Body of pancreas (tissue), 4 donors: ENCODE measurements at places on chromosomes 11 and 22. TPM values are rescaled to one million over a fixed set of nuclear protein-coding genes. Genes with fewer than 3 reads are reported as not detected.

DNA sequence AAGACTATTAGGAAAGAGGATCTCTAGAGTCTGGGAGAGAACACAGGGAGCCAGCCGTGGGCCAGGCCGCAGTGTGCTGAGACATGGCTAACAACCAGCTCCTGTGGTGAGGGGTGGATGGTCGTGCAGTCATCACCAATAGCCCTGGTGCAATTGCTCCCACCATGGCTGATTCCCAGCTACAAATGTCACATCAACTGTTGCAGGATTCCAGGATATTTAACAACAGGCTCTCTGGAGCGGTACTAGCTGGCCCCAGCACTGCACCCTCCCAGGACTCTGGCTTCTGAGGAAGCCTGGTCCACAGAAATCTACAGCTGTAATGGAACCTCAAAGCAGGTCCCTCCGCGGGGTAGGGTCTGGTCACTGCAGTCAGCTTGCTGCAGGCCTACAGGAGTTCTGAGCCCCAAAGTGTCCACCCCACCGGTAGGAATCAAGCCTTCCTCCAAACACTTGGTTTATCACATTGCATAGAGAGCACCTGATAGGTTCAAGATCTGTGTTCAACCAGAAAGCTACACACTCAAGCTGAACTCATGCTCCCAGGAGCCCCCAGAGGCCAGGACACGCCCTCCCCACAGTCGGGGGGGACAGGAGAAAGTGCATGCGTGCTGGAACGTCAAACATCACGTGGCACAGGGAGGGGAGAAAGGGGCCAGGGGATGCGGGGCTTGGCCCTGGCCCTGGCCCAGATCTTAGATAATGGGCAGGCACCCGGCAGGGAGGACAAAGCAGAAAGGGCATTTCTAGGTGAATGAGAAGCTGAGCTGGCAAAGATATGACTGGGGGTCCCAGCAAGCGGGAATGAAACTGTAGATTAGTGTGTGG is 609.0 kb downstream of the TBC1D22A start:
- no peaks in the 10 kb centered on the region for H3K27me3 ChIP-seq
- no peaks in the 10 kb centered on the region for H3K4me1 ChIP-seq
- no peaks in the 10 kb centered on the region for H3K36me3 ChIP-seq
- DNase-seq: no peak

The KIRREL3 gene
- 0.26 TPM for total RNA-seq

The YPEL4 gene
- not detected for total RNA-seq

GRCh38 chr11:120722524-120722923 is 211.0 kb downstream of the GRIK4 start:
- H3K36me3 ChIP-seq: no peaks in the 10 kb centered on the region
- no peaks in the 10 kb centered on the region for H3K4me1 ChIP-seq
- H3K4me3 ChIP-seq: no peak overlapping the region
- H3K27me3 ChIP-seq: no peaks in the 10 kb centered on the region
- H3K27ac ChIP-seq: no peak overlapping the region

The ART1 gene
- not detected for total RNA-seq

DNA sequence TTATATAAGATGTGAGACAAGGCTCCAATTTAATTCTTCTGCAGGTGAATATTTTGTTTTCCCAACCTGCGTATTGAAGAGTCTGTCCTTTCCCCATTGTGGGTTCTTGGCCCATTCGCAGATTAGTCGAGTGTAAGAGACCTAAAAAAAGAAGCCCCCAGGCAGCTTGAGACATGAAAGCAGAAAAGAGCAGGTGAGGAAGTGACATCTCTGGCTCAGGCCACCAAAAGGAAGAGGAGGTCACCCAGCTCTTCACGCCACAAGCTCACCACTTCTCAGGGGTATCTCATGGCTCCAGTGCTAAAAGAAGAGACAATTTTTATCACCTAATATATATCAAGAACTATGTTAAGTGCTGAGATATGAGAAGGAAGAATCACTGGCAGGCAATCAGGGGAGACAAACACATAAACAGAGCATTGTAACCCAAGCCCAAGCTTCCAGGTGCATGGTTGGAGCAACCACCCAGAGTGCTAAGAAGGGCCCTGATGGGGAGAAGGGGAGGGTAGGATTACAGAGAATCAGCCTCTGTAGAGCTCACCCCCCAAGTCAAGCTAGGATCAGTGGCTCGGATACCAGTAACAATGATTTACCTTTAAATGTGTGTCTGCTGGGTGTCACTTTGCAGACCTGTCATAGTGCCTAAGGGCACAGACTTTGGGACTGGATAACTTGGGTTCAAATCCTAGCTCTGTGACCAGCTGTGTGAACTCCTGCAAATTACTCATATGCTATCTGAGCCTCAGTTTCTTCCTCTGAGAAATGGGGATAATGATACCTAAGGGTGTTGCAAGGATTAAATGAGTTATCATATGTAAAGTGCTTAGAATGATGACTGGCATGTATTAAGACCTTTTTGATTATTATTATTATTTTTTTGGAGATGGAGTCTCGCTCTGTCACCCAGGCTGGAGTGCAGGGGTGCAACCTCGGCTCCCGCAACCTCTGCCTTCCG is 39.2 kb downstream of the MCHR1 start:
- DNase-seq: no peak
- no peak overlapping the region for H3K4me3 ChIP-seq
- no peaks in the 10 kb centered on the region for H3K27me3 ChIP-seq
- H3K36me3 ChIP-seq: no peaks in the 10 kb centered on the region
- no peak overlapping the region for H3K27ac ChIP-seq
- peaks cover 6% of the 10 kb centered on the region for H3K4me1 ChIP-seq

GRCh38 chr22:42976217-42976933 is 38.6 kb downstream of the PACSIN2 start:
- DNase-seq: no peak
- H3K27ac ChIP-seq: peak overlapping the region; percentile 41
- no peaks in the 10 kb centered on the region for H3K36me3 ChIP-seq
- no peak overlapping the region for H3K4me3 ChIP-seq
- H3K27me3 ChIP-seq: no peaks in the 10 kb centered on the region
- H3K4me1 ChIP-seq: peaks cover 50% of the 10 kb centered on the region

- H3K4me1 ChIP-seq: no peaks in the 10 kb centered on the region
- H3K36me3 ChIP-seq: no peaks in the 10 kb centered on the region
- no peak overlapping the region for H3K4me3 ChIP-seq
- H3K27ac ChIP-seq: no peak overlapping the region
- no peaks in the 10 kb centered on the region for H3K27me3 ChIP-seq
- no peak for DNase-seq
Observed at GRCh38 chr11:34151916-34152845, 46.8 kb downstream of the NAT10 start.

DNA sequence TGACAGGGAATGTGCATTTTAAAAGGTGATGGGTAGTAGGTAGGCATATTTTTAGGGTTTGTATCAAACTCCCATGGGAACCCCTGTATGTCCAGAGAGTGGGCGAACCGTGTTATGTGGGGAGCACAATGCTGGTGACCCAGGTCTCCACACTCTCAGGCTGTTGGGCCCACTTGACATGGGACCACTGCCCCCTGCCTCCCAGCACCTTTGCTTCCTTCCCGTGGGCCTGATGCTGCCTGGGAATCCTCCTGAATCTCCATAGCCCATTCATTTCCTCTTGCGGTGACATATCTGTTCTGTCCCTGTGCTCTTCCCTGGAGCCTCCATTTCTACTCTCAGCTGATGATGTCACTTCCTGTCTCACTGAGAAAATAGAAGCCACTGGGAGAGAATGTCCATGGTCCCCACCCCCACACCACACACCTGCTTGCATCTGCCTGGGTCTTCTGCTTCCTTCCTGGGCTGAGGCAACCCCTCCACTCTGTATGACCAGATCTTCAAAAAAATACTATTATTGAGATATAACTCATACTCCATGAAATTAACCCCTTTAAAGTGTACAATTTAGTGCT is 55.8 kb upstream of the THY1 start:
- no peak overlapping the region for H3K27ac ChIP-seq
- H3K36me3 ChIP-seq: no peaks in the 10 kb centered on the region
- DNase-seq: peak; percentile 7
- no peaks in the 10 kb centered on the region for H3K27me3 ChIP-seq
- H3K4me3 ChIP-seq: no peak overlapping the region
